Left ventricle myocardium inferior (tissue), 1 donor: ENCODE measurements at places on chromosomes 7 and 10.

- DNase-seq = no peak
- H3K4me3 ChIP-seq = no peak overlapping the region
- H3K27me3 ChIP-seq = no peaks in the 10 kb centered on the region
- no peaks in the 10 kb centered on the region for H3K36me3 ChIP-seq
These were observed 575.6 kb downstream of the ARL4A start for GRCh38 chr7:13262929-13263530.

- peak overlapping the region; percentile 84 for H3K4me3 ChIP-seq
- DNase-seq = no peak
- H3K27me3 ChIP-seq = no peaks in the 10 kb centered on the region
- peaks cover 70% of the 10 kb centered on the region for H3K4me1 ChIP-seq
- peak overlapping the region; percentile 98 for H3K27ac ChIP-seq
These were observed 1.4 kb downstream of the KBTBD2 start for GRCh38 chr7:32890010-32890792.

DNA sequence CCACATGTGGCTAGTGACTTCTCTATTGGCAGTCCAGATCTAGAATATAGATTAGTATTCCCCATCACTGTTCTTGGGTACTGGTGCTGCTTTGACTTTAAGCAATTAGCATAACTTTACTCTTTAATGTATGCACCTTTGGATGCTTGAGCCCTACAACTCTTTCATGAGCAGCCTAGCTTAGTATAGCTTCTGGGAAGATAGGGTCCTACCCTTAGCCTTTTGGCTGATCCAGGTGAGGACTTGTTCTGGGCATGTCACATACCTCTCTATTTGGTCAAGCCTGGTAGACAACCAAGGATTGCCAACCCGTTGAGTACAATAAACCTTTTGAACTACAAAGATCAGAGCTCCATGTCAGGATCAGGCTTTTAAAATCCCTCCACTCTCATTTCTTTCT is 17.7 kb downstream of the PCGF5 start:
- H3K4me3 ChIP-seq = no peak overlapping the region
- peaks cover 25% of the 10 kb centered on the region for H3K4me1 ChIP-seq
- peaks cover 11% of the 10 kb centered on the region for H3K36me3 ChIP-seq
- H3K27me3 ChIP-seq = no peaks in the 10 kb centered on the region
- no peak for DNase-seq

DNA sequence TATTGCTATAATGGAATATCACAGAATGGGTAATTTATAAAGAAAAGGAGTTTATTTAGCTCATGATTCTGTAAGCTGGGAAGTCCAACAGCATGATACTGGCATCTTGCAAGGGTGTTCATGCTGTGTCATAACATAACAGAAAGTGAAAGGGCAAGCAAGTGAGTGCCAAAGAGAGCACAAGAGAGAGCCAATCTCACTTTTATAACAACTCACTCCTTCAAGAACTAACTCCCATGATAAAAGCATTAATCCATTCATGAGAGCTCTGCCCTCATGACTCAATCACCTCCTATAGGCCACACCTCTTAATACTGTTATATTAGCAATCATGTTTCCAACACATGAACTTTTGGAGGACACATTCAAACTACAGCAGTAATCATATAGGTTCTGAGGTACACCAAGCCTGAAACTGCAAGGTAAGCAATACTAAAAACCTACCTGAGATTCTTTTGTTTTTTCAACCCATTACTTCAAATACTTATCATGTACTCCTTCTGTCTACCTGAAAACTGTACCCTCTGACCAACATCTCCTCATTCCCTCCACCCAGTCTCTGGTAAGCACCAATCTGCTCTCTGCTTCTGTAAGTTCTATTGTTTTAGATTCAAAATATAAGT is 219.7 kb downstream of the MTERF1 start:
- H3K36me3 ChIP-seq = no peaks in the 10 kb centered on the region
- H3K4me1 ChIP-seq = no peaks in the 10 kb centered on the region
- no peaks in the 10 kb centered on the region for H3K27me3 ChIP-seq
- no peak for DNase-seq

DNA sequence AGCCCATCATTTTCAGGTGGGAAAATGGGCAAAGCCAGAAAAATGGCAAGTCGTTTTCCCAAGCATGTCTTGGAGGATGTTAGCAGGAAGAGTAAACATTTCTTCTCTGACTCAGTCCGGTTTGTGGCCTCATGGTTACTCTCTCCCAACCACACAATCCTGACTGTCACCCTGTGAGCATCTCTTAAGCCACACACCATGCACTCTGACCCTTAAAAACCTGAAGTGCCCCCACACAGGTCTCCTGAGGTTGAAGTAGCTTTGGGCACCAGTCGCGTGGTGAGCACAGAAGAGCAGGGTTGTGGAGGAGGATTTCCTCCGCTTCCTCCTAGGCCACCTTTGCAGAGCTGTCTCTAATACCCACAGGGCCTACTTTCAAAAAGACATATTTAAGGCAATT is 387.3 kb upstream of the NPVF start:
- no peak for DNase-seq
- H3K36me3 ChIP-seq = no peaks in the 10 kb centered on the region
- peaks cover 44% of the 10 kb centered on the region for H3K4me1 ChIP-seq
- no peaks in the 10 kb centered on the region for H3K27me3 ChIP-seq
- peak overlapping the region; percentile 68 for H3K27ac ChIP-seq

GRCh38 chr7:129943352-129943751 is 9.4 kb downstream of the UBE2H start:
- peaks cover 71% of the 10 kb centered on the region for H3K4me1 ChIP-seq
- no peak overlapping the region for H3K4me3 ChIP-seq
- no peaks in the 10 kb centered on the region for H3K27me3 ChIP-seq
- peaks cover 19% of the 10 kb centered on the region for H3K36me3 ChIP-seq
- no peak for DNase-seq

DNA sequence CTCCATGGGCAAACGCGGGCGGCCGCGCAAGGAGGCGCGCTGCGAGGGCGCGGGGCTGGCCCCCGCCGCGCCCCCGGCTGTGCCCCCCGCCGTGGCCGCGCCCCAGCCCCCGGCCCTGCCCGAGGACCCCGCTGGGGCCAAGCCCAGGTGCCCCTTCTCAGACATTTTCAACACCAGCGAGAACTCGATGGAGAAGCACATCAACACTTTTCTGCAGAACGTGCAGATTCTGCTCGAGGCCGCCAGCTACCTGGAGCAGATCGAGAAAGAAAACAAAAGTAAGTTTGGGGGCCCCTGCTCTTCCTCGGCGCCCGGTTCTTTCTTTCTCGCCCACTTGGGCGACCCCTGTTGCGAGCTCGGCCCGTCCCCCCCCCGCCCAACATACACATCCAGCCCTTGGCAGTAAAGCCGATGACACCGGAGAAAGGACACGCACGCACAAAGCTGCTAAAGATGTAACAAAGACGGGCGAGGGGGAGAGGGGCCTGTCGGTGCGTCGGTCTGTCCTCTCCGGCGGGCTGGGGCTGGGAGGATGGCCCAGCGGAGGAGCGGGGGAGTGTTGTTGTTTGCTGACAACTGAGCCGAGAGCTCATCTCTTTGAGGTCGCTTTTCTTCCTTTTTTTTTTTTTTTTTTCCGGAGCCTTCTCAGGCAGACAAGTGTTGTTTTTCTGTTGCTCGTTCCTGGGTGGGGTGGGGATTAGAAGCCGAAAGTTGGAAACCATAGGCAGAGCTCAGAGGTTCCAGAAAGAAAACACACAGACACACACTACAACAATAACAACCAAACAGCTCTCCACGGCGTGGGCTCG is 604 bp downstream of the MXI1 start:
- H3K36me3 ChIP-seq = no peaks in the 10 kb centered on the region
- DNase-seq = no peak
- peak overlapping the region; percentile 96 for H3K27ac ChIP-seq
- peak overlapping the region; percentile 78 for H3K4me3 ChIP-seq

GRCh38 chr7:45697576-45698136 is 123.5 kb downstream of the ADCY1 start:
- DNase-seq = no peak
- peaks cover 19% of the 10 kb centered on the region for H3K4me1 ChIP-seq
- no peaks in the 10 kb centered on the region for H3K36me3 ChIP-seq
- H3K27me3 ChIP-seq = no peaks in the 10 kb centered on the region
- H3K27ac ChIP-seq = no peak overlapping the region

GRCh38 chr10:77289027-77289501 is 348.5 kb downstream of the KCNMA1 start:
- H3K27me3 ChIP-seq = peaks cover 87% of the 10 kb centered on the region
- no peak overlapping the region for H3K4me3 ChIP-seq
- H3K36me3 ChIP-seq = no peaks in the 10 kb centered on the region
- no peak for DNase-seq

GRCh38 chr10:17001961-17002749 is 127.5 kb downstream of the CUBN start:
- H3K27ac ChIP-seq = peak overlapping the region; percentile 82
- no peaks in the 10 kb centered on the region for H3K36me3 ChIP-seq
- no peaks in the 10 kb centered on the region for H3K27me3 ChIP-seq

DNA sequence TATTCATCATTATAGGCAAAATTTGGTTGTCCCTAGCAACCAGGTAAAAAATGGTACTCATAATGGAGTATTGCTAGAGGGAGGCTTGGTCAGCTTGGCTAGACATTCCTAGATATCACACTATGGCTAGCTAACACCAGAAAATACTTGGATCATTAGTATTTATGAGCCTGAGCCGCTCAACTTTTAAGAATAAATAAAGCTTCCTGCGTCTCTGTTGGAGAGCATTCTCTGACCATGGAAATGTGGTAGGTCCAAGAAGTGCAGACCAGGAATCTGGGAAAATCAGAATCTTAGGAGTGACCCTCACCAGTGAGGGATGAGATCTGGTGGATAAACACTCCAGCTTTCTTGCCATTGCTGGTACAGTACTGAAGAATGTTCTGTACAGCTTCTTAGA is 157.6 kb upstream of the AGR3 start:
- H3K4me1 ChIP-seq = peaks cover 33% of the 10 kb centered on the region
- H3K27me3 ChIP-seq = no peaks in the 10 kb centered on the region
- no peak overlapping the region for H3K4me3 ChIP-seq
- DNase-seq = no peak
- H3K36me3 ChIP-seq = no peaks in the 10 kb centered on the region
- H3K27ac ChIP-seq = no peak overlapping the region

DNA sequence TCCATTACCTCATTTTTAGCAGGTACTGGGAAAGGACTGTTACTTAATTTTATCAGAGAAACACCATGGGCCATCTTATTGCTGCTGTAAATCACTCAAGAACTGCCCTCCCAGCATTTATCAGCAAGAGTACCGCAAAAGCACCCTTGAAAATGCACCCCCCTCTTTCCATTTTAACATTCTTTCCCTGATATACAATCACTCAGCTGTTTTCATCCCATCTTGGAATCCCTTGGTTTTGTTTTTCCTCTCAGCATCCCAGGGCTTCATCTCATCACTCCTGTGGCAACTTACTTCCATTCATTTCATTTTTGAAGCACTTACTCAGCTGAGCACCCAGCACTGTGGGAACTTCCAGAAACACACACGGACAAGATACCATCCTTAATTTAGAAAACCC is 36.5 kb downstream of the RAPGEF5 start:
- no peak overlapping the region for H3K4me3 ChIP-seq
- H3K4me1 ChIP-seq = no peaks in the 10 kb centered on the region
- no peaks in the 10 kb centered on the region for H3K27me3 ChIP-seq
- no peaks in the 10 kb centered on the region for H3K36me3 ChIP-seq
- H3K27ac ChIP-seq = no peak overlapping the region

DNA sequence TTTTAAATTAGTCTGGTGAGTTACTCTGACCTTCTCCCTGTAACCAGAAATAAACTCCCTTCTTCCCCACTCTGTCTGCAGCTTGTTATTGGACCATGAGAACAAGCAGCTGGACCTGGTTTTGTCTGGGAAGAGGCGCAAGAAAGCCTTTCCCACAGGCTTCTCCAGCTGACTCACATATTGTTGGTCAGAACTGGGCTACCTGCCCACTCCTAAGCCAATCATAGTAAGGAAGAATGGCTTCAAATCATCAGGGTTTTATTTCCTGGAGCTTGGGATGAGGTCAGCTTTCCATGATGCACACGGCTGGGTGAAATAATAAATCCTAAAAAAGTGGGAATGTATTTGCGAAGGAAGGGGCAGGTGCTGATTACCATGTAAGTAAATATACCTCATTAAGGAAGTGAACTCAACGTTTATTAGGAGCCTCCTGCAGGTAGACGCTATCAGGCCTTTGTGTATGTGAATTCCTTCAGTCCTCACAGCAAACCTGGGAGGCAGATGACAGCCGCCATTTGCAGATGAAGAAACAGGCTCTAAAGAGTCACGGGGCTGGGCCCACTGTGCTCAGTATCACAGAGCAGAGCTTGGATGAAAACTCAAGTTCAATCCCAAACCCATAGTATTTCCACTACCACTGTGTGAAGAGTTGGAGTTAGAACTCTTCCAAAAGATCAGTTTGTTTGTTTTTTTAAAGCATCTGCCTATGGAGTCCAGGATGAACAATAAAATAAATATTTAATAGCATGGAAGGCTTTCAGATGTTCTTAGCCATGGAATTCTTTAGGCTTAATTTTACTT is 32.8 kb downstream of the IL15RA start:
- DNase-seq = peak; percentile 63
- peak overlapping the region; percentile 50 for H3K4me3 ChIP-seq
- peak overlapping the region; percentile 87 for H3K27ac ChIP-seq
- peaks cover 3% of the 10 kb centered on the region for H3K27me3 ChIP-seq
- peaks cover 62% of the 10 kb centered on the region for H3K4me1 ChIP-seq
- H3K36me3 ChIP-seq = no peaks in the 10 kb centered on the region

DNA sequence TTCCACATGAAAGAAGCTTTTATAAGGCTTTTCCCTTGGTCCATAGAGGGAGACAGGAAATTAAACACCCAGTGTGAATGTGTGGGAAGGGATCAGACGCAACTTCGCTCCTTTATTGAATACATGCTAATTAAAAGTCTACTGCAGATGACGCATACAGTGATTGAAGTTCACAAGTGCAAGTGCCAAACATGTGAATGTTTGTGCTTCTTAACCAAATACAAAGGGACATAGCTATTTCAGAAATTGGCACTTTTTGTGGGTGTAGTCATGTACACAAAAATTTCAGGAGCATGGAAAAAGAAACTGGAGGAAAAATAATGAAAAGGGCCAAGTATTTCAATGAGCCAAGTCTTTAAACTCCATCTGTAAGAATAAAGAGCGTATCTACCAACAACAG is 283.7 kb downstream of the SKAP2 start:
- no peak overlapping the region for H3K4me3 ChIP-seq
- H3K36me3 ChIP-seq = no peaks in the 10 kb centered on the region
- H3K27me3 ChIP-seq = peaks cover 73% of the 10 kb centered on the region
- DNase-seq = no peak
- no peak overlapping the region for H3K27ac ChIP-seq

DNA sequence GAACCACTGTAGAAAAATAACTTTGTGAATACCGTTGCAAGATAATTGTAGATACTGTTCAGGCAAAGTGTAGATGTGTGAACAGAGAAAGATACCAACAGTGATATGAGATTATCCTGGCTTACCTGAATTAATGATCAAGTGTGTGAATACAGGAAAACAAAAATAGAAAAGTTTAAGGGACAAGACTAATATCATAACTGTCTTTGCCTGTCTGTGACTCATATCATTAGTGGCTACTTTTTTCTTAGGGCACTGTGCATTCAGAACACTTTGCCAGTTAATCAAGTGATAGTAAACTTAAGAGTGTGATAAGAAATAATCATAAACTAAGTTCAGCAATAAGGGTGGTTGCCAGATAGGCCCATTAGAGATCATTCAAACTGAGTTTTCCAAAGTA is 323.0 kb upstream of the LRGUK start:
- no peak for DNase-seq
- no peaks in the 10 kb centered on the region for H3K27me3 ChIP-seq
- no peak overlapping the region for H3K27ac ChIP-seq
- H3K36me3 ChIP-seq = no peaks in the 10 kb centered on the region
- H3K4me1 ChIP-seq = peaks cover 6% of the 10 kb centered on the region

- H3K4me3 ChIP-seq = no peak overlapping the region
- H3K4me1 ChIP-seq = no peaks in the 10 kb centered on the region
These were observed 290.8 kb downstream of the EXOC4 start for GRCh38 chr7:133543657-133544056.

GRCh38 chr7:6705959-6706665 is 635 bp downstream of the ZNF12 start:
- H3K27ac ChIP-seq = peak overlapping the region; percentile 98
- peaks cover 33% of the 10 kb centered on the region for H3K36me3 ChIP-seq
- no peak for DNase-seq
- H3K27me3 ChIP-seq = no peaks in the 10 kb centered on the region
